ENCODE measurements at places on chromosomes 2 and 18. TPM values are rescaled to one million over a fixed set of nuclear protein-coding genes. Genes with fewer than 3 reads are reported as not detected.
A peak's percentile ranks its signal among the peaks of the same experiment; 100 is the strongest.

C2orf80 gene
- total RNA-seq, result not detected

SH3RF3 gene
- 4.1 TPM for total RNA-seq

DSC1 gene
- not detected for total RNA-seq

CDK15 gene
- 0.72 TPM for total RNA-seq

SLC19A3 gene
- total RNA-seq, result not detected

PRKD3 gene
- 32.4 TPM for total RNA-seq

FHOD3 gene
- 47.1 TPM for total RNA-seq

ADD2 gene
- total RNA-seq, result 79.9 TPM

OSBPL6 gene
- total RNA-seq, result 18.3 TPM

DSG1 gene
- not detected for total RNA-seq

KCNJ13 gene
- not detected for total RNA-seq

- DNase-seq, result no peak
These were observed 694 bp downstream of the CFAP36 start for GRCh38 chr2:55519938-55520885.

- no peak for DNase-seq
These were observed 414.8 kb downstream of the HRH4 start for GRCh38 chr18:24875286-24875685.

DNA sequence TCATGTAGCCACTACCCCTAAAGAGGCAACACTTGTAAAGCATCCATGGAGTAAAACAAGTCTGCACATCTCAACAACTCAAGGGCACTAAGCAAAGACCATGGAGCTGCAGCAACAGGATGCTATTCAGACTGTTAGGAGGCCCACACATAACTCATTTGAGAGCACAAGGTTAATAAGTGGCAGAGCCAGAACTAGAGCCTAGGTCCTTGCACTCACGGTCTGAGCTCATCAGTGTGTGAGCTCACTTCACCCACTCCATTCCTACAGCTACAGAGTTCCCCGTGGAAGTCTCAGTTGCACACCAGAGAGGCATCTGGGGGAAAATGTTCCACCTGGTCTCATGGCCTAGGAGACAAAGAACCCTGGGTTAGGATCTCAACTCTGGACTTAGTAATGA is 35.0 kb downstream of the TTC32 start:
- no peak for DNase-seq

DNA sequence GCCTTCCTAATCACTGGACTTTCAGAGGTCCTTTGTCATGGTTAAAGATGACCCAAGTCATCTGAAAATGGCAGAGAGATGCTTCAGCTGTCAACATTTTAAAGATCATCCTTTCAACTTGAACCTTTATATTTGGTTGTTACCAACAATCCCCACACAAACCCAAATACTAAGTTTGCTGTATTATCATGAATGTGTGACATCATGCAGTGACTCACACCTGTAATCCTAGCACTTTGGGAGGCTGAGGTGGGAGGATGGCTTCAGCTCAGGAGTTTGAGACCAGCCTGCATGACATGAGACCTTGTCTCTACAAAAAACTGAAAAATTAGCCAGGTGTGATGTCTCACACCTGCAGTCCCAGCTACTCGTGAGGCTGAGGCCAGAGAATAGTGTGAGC is 55.2 kb upstream of the NRP2 start:
- peak; percentile 22 for DNase-seq

DNA sequence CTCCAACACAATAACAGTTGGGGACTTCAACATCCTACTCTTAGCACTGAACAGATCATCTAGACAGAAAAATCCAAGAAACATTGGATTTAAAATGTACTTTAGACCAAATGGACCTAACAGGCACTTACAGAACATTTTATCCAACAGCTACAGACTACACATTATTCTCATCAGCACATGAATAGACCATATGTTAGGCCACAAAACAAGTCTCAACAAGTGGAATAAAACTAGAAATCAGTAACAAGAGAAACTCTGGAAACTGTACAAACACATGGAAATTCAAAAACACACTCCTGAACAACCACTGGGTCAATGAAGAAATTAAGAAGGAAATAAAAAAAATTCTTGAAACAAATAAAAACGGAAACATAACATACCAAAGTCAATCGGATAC is 117.5 kb downstream of the ACVR1 start:
- no peak for DNase-seq

DNA sequence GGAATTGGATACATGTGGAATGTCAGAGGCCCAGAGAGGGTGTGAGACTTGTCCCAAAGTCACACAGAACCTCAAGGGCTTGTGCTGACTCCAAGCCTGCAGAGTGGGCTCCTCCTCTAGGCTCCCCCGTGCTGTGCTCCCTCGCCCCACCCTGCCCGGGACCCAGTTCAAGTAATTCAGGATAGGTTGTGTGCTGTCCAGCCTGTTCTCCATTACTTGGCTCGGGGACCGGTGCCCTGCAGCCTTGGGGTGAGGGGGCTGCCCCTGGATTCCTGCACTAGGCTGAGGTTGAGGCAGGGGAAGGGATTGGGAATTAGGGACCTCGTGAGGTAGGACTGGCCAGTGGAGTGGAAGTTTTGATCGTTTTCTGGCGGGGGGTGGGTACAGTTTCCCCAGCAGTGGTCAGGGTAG is 2.8 kb downstream of the CTDSP1 start:
- DNase-seq, result no peak

DNA sequence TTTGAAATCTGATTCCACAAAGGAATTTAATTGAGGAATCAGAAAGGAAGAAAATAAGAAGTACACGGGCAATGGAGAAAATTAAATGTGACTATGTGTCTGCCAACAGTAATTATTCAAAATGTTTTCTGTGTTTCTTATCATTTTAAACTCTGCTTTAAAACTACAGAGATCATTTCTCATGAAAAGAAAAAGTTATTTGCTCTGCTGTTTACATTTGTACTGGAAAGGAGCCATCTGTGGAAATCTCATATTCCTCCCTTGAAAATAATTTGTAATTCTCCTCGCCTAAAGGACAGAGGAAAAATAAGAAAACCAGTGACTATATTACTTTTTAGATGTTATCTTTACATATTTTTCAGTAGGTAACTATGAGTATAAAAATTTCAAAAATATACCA is 181.9 kb upstream of the MEIS1 start:
- no peak for DNase-seq

- no peak for DNase-seq
These were observed 134.1 kb upstream of the MC4R start for GRCh38 chr18:60506682-60507081.

DNA sequence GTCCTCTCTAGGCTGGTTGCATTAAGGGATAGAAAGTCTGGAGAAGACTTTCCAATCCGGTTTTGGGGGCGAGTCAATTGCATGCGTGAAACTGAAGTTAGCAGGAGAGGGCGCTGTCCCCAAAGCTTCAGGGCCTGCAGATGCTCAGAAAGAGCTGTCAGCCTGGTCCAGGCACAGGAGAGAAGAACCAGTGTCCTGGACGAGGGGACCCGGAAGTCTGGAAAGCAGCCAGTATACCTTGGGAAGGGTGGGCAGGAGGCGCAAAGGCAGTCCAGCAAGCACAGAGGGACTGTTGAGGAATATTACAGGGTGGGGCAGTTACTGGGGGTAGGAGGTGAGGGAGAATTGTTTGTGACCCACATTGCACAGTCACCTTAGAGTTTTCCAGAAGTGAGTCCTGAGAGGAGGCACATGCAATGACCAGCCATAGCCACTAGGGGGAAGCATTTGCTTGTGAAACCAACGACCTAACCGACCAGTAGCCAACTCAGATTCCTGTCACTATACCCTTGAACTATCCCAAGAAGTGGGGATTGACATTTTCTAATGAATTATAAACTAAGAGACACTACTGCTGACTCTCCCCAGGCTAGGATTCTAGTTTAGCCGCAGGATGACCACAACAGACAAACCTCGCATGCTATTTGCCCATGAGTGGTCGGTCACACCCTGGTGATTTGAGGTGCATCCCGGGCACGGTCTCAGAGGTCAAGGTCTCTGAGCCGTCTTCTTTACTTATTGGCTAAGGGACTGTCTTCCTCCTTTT is 172.8 kb downstream of the RDH14 start:
- DNase-seq, result peak; percentile 79

DNA sequence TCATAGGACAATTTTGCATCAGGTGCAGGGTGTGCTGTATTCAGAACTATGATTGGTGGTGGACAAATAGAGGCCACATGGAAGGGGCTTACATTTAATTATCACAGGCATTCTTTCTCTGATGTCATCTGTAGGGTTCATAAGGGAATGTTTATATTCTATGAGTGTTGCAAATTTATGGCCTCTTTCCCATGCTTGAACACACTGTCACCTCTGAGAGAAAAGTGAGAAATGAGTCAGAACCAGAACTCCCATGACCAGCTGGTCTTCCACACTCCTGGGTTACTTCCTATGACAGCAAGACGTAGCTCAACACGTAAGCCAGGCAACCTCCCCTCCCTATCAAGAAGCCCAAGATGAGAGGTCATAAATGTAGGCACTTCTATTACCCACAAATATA is 310.8 kb downstream of the PIEZO2 start:
- peak; percentile 1 for DNase-seq

DNA sequence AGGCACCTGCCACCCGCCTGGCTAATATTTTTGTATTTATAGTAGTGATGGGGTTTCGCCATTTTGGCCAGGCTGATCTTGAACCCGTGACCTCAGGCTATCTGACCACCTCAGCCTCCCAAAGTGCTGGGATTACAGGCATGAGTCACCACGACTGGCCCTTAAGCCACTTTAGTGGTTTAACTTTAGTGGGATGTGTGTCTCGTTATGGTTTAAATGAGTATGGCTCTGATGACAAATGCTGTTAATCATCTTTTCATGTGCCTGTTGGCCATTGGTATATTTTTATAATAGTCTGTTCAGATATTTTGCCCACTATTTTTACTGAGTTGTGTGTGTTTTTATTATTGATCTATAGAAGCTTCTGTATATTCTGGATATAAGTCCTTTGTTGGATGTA is 205.9 kb downstream of the MYO1B start:
- DNase-seq, result no peak

GRCh38 chr18:10265560-10266333 is 188.7 kb upstream of the APCDD1 start:
- no peak for DNase-seq

- peak; percentile 85 for DNase-seq
These were observed 602.9 kb downstream of the NYAP2 start for GRCh38 chr2:226002438-226002837.

GRCh38 chr2:198220763-198221610 is 416.6 kb downstream of the PLCL1 start:
- DNase-seq, result no peak

DNA sequence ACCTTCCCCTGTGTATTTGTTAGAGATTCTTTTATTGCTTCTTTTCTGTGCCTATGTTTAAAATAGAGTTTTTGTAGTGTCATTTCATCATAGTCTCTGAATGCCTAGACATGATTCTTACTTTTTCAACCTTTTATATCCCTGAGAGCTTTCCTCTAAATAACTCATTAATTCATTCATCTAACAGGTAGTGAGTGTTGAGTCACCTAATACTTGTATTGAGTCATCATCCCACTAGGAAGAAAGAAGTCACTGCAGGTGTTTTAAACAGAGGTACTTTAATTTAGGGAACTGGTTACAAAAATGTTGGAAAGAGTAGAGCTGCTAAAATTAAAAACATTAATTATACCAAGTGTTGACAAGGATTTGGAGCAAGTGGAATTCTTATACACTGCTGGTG is 18.5 kb upstream of the NMS start:
- DNase-seq, result no peak

DNA sequence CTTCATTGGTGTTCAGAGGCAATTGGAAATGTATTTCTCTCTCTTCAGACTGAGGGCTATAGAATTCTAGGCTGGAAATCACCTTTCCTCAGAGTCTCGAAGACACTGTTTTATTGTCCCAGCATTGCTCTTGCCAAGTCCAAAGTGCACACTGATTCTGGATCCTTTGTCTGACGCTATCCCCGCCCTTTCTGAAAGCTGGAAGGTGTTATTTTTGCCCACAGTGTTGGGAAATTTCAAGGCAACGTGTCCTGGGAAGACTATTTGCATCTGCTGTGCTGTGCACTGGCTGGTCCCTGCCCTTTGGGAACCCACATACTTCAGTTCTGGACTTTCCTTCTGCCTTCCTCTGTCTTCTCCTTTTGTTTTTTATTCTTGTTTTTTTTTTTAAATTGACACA is 190.8 kb downstream of the SH3BP4 start:
- DNase-seq, result no peak

GRCh38 chr2:216306868-216307267 is 65.4 kb downstream of the MARCHF4 start:
- no peak for DNase-seq

GRCh38 chr2:10208736-10209135 is 86.2 kb downstream of the RRM2 start:
- no peak for DNase-seq

DNA sequence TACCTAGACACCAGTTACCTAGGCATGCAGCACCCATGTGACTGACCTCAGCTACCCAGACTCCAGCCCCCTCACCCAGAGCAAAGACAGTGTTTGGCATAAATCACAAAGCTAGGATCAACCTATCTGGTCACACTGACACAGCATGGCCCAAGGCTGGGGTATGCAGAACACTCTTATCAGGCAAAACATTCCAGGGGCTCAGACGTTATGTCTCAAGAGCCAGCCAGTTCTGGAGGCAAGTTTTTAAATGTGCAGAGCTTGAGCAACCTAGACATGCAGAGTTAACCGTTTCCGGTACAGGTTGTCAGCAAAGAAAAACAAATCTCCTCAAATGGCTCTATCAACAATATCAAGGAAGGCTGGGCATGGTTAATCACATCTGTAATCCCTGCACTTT is 92.8 kb downstream of the AP1S3 start:
- DNase-seq, result no peak

- DNase-seq, result no peak
These were observed 102.8 kb upstream of the BCL2L11 start for GRCh38 chr2:111017909-111018308.

All from HT1080 (cell line).